ENCODE measurements at places on chromosomes 7 and 10. TPM values are rescaled to one million over a fixed set of nuclear protein-coding genes. Genes with fewer than 3 reads are reported as not detected.
A peak's percentile ranks its signal among the peaks of the same experiment; 100 is the strongest.

GRCh38 chr10:14416308-14416700 lies 85.6 kb upstream of the FRMD4A start:
- DNase-seq, result no peak
- H3K4me1 ChIP-seq, result no peaks in the 10 kb centered on the region
- H3K27ac ChIP-seq, result no peak overlapping the region
- peaks cover 22% of the 10 kb centered on the region for H3K27me3 ChIP-seq
- no peaks in the 10 kb centered on the region for H3K36me3 ChIP-seq

- H3K27me3 ChIP-seq, result no peaks in the 10 kb centered on the region
- H3K36me3 ChIP-seq, result no peaks in the 10 kb centered on the region
- H3K4me3 ChIP-seq, result no peak overlapping the region
- no peaks in the 10 kb centered on the region for H3K4me1 ChIP-seq
Measured at GRCh38 chr7:84049071-84049836, 145.3 kb downstream of the SEMA3A start.

DNA sequence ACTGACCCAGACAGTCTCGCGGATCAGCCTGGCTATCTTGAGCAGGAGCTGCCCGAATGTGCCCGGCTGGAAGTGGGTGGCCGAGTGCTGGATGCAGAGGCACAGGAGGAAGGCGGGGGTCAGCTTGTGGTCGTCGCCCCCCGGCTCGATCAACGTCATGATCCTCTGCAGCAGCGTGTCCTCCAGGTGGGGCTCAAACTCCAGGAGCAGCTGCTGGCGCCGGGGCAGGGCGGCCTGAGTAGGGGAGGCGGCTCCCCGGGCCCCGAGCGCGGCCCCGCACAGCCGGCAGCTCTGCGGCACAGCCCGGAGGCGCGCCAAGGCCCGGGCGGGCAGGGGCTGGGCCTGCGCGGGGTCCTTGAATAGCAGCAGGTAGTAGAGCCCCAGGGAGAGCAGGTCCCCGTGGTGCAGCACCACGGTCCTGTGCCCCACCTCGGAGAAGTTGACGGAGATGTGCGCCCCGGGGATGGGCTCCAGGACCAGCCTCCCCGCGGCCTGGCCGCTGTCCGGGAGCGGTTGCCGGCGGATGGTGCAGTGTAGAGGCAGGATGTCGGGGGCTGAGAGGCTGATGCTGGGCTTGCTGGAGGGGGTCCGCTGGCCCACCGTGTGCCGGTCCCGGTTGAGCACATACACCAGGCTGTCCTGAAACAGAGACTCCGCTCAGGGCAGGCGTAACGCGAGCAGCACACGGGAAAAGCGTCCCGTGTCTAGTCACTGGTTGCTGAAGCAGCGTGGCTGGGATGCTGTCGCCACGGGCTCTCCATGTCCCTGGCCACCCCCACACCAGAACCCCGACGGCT lies 27.0 kb downstream of the PAPOLB start:
- peaks cover 4% of the 10 kb centered on the region for H3K27me3 ChIP-seq
- H3K36me3 ChIP-seq, result no peaks in the 10 kb centered on the region
- no peaks in the 10 kb centered on the region for H3K4me1 ChIP-seq
- DNase-seq, result no peak
- no peak overlapping the region for H3K4me3 ChIP-seq

DNA sequence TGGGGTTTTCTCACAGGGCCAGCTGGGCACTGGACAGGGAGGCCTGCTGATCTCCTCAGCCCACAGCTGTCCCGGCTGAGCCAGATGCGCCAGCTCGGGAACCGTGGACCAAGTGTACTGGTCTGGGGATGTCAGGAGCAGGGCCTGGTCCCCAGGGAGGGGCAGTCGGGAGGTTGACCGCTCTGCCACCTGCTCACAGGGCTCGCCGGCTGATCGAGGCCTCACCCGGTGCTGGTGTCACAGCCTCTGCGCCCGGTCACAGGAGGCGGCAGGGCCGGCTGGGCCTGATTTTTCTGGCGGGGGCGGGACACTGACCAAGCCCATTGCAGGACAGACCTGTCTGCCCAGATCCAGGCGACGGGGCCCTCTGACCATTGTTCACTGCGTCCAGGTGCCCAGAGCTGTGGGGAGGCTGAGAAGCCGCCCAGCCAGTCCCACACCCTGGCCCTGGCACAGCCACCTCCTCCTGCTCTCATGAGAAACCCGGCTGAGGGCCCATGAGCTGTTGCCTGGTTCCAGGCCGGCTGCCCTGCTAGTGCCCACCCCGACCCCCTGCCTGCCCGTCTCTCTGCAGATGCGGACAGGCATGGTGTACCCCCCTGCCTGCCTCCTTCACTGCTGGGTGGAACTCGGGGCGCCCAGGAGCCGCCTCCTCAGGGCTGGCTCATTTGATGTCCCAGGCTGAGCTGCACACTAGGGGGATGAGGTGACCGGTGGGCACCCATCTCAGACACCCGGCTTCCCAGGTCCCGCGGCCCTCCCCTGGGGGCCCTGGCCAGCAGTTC lies 3.0 kb upstream of the TMEM184A start:
- no peak overlapping the region for H3K4me3 ChIP-seq
- peaks cover 6% of the 10 kb centered on the region for H3K27me3 ChIP-seq
- no peak for DNase-seq
- no peak overlapping the region for H3K27ac ChIP-seq
- H3K4me1 ChIP-seq, result peaks cover 3% of the 10 kb centered on the region

ZNF680 gene
- polyA plus RNA-seq, result 12.3 TPM

FZD1 gene
- not detected for polyA plus RNA-seq

DNA sequence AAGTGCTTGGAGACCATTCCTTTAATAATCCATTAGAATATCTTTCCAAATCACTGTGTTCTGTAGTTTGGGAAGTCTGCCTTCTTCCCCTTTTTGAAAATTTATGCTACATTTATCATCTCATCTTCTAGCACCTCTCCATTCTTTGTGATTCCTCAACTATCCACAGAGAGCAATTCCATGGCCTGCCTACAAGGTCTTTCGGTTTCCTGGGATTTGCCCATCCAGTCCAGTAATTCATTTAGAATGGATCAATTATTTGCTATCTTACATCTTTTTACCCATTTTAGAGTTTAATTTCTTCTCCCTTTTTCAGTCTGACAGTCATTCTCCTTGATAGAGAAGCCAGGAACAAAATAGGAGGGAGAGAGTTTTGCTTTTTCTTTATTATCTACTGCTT lies 179.8 kb downstream of the ST7 start:
- no peaks in the 10 kb centered on the region for H3K27me3 ChIP-seq
- no peaks in the 10 kb centered on the region for H3K4me1 ChIP-seq
- no peak overlapping the region for H3K27ac ChIP-seq
- no peaks in the 10 kb centered on the region for H3K36me3 ChIP-seq

NRF1 gene
- polyA plus RNA-seq, result 32.4 TPM

- no peaks in the 10 kb centered on the region for H3K36me3 ChIP-seq
- no peaks in the 10 kb centered on the region for H3K27me3 ChIP-seq
- no peak overlapping the region for H3K27ac ChIP-seq
- no peaks in the 10 kb centered on the region for H3K4me1 ChIP-seq
Measured at GRCh38 chr10:64773357-64773756, 1252.2 kb downstream of the REEP3 start.

CHST3 gene
- polyA plus RNA-seq, result not detected

DNA sequence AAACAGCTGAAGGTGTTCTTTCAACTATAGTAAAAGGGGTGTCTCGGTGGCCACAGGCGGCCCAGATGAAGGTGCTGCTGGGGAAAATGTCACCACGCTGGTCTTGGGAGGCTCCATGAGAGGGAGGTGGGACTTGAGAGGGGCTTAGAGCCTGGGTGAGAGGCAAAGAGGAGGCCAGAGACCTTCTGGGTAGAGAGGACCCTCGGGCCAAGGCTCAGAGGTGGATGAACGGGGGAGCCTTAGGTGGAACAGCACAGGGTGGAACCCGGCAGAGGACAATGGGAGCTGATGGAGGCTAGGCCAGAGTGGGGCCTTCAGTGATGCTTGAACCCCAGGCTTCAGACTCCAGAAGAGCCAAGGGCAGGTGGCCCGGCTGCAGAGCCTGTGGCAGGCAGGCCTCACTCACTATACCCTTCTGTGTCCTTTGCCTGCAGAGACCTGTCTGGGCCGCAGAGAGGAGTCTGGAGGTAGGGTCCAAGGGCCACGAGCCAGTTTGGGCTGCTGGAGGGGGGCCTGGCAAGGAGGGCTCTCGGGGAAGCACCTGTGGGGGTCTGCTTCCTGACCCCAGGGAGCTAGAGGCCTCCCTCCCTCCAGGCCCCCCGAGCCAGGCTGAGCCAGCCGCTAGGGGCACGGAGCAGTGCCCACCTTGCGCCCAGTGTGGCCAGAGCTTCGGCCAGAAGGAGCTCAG lies 32.1 kb downstream of the ZNF783 start:
- no peak overlapping the region for H3K4me3 ChIP-seq
- H3K27me3 ChIP-seq, result no peaks in the 10 kb centered on the region
- no peaks in the 10 kb centered on the region for H3K36me3 ChIP-seq
- H3K4me1 ChIP-seq, result peaks cover 4% of the 10 kb centered on the region
- no peak overlapping the region for H3K27ac ChIP-seq
- DNase-seq, result no peak

DNA sequence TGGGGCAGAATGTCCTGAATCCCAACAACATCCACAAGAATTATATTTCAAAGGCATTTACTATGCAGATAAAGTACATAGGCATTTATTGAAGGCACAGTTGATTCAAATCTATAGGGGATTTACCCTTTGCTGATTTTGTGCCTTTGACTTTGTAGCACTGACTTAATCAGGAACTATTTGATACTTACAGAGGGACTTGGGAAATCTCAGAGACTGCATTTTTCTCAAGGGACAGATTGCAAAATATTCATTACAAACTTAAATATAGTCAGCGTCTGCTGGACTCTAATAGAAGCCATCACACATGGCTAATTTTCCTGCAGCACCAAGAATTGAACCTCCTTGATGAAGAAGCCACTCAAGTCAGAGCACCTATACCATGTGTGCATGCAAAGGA lies 44.9 kb downstream of the FAS start:
- H3K36me3 ChIP-seq, result no peaks in the 10 kb centered on the region
- no peak overlapping the region for H3K27ac ChIP-seq
- no peak for DNase-seq
- peaks cover 6% of the 10 kb centered on the region for H3K4me1 ChIP-seq
- H3K4me3 ChIP-seq, result no peak overlapping the region
- H3K27me3 ChIP-seq, result no peaks in the 10 kb centered on the region

GRCh38 chr7:28818996-28819395 lies 139.1 kb downstream of the TRIL start:
- H3K4me1 ChIP-seq, result peaks cover 16% of the 10 kb centered on the region
- no peak overlapping the region for H3K4me3 ChIP-seq
- H3K36me3 ChIP-seq, result no peaks in the 10 kb centered on the region
- no peak for DNase-seq
- no peaks in the 10 kb centered on the region for H3K27me3 ChIP-seq

- no peak overlapping the region for H3K27ac ChIP-seq
- no peaks in the 10 kb centered on the region for H3K27me3 ChIP-seq
- DNase-seq, result no peak
- H3K4me3 ChIP-seq, result no peak overlapping the region
Measured at GRCh38 chr7:70571403-70571934, 560.5 kb upstream of the GALNT17 start.

GHRHR gene
- polyA plus RNA-seq, result not detected

STEAP1 gene
- polyA plus RNA-seq, result not detected

DNA sequence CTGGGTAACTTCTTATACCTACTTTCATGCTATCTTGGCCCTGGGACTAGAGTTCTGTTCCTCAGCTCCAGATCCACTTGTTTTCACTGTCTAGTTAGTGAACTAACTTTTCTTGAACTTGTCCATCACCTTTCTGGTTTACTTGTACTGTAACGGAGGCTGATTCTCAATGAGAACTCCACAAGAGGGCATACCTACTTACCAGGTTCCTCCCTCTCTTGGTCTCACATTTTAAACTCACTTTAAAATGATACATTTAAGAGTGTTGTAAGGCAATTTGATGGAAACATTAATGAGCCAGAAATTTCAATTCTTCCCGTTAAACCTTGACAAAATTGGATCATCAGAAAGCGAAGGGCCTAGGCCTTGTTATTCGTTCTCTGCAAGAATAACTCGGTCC lies 111.6 kb downstream of the MAGI2 start:
- no peaks in the 10 kb centered on the region for H3K27me3 ChIP-seq
- no peak overlapping the region for H3K4me3 ChIP-seq
- no peaks in the 10 kb centered on the region for H3K36me3 ChIP-seq
- H3K27ac ChIP-seq, result no peak overlapping the region

- H3K27me3 ChIP-seq, result no peaks in the 10 kb centered on the region
- H3K27ac ChIP-seq, result no peak overlapping the region
- no peak overlapping the region for H3K4me3 ChIP-seq
- peaks cover 9% of the 10 kb centered on the region for H3K36me3 ChIP-seq
Measured at GRCh38 chr10:100027416-100027815, 17.7 kb upstream of the DNMBP start.

DNA sequence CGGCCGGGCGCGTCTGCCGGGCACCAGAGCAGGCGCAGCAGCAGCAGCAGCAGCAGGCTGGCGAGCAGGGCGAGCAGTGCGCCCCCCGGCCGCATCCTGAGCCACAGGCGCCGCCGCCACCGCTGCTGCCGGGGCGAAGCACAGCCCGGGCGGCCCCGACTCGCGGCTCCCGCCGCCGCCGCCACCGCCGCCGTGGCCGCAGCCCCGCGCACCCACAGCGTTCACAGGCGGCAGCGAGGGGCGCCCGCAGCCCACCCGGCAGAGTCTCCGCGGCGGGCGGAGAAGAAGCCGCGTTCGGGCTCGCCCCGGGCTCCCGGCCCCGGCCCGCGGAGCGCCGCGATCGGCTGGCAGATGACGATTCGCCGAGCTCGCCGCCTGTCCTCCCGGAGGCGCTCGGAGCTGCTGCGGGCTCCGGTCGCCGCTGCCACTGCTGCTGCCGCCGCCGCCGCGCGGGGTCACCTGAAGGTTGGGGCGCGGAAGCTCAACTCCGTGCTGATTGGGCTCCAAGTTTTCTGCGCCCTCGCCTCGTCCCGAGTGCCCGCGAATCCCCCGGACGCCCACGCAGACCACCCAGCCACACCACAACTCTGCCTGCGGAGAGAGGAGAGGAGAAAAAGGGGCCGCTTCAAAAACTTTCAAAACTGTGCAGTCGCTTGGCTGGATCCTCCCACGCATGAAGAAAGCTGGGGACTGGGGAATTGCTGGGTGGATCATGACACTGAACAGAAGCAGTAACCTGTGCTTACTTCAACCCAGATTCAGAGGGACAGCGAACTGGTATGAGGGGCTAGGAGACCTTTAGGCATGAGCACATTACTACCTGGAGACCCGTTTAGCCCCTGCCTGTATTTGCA lies at the start of gene ST8SIA6:
TSS of gene ST8SIA6 (minus strand) at position 435 of the 854 bp plus-strand sequence. CDS start at position 95, 340 bp downstream.
- no peak within 1 kb of the TSS for H3K27ac ChIP-seq
- peak within 1 kb of the TSS; percentile 34 for H3K4me3 ChIP-seq
- H3K36me3 ChIP-seq, result peaks cover 6% of the 10 kb centered on the region
- H3K27me3 ChIP-seq, result peaks cover 63% of the 10 kb centered on the region

GRCh38 chr10:101658975-101659374 lies 36.0 kb downstream of the FBXW4 start:
- DNase-seq, result no peak
- no peaks in the 10 kb centered on the region for H3K27me3 ChIP-seq
- peaks cover 32% of the 10 kb centered on the region for H3K36me3 ChIP-seq

DNA sequence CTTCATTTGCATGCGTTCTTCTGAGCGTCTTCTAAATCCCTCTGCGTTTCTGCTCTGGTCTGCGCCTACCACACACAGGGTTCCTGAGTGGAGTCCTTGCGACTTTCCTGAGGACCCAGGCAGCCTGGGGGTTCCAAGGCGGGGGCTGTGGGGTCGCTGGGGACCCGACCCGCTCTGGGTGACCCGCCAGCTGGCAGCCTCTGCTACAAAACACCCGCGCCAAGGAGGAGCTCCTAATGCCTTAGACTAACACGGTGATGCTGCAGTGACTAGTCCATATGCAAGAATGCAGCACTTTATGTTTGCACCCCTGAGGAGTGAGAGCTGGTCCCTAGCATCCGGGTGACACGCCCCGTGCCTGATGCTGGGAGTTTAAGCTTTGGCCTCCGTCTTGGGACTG lies 367.0 kb upstream of the POM121L12 start:
- no peaks in the 10 kb centered on the region for H3K4me1 ChIP-seq
- H3K27me3 ChIP-seq, result no peaks in the 10 kb centered on the region
- H3K4me3 ChIP-seq, result no peak overlapping the region
- no peaks in the 10 kb centered on the region for H3K36me3 ChIP-seq
- DNase-seq, result no peak
